PC-3 (cell line): ENCODE measurements at places on chromosomes 1 and 21.
A peak's percentile ranks its signal among the peaks of the same experiment; 100 is the strongest.

- H3K4me1 ChIP-seq: peaks cover 5% of the 10 kb centered on the region; the same call in 1 of the 2 replicates
- no peak for DNase-seq
- H3K36me3 ChIP-seq: no peaks in the 10 kb centered on the region
Observed at GRCh38 chr1:99069146-99069545, 64.5 kb upstream of the PLPPR5 start.

DNA sequence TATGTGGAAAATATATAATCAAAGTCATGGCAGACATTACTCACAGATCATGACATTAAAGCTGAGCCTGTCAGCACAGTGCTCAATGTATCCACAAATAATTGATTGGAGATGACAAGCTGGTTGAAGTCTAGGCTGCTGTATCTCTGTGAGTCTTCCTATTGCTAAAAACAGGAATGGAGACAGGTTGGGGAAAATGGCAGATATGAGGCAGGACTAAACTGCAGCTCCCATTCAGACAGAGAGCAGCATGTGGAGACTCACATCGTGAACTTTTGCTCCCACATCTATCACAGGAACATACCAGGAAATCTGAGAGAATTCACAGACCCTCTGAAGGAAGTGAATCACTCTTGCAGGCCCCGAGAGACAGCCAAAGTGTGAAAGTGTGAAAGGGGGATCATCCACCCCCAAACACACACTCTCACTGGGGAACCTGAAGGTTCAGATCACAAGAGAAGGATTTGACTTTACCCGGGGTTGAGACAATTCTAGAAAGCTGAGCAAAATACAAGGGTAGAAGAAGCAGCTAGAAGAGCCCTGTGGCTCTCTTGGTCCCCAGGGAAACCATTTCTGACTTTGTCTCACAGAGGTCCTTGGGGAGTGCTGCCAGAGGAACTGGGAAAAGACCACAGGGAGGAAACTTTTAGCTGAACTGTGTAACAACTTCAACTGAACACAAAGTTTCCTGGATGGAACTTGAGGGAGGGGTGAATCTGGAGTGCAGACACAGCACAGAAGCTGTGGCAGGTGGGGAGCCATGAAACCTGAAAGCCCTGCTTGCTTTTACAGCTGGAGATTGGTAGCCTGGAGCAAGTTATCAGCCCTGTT lies 173.4 kb downstream of the S1PR1 start:
- H3K4me1 ChIP-seq: no peaks in the 10 kb centered on the region
- peaks cover 25% of the 10 kb centered on the region for H3K27me3 ChIP-seq
- no peak overlapping the region for H3K4me3 ChIP-seq
- H3K36me3 ChIP-seq: no peaks in the 10 kb centered on the region
- no peak for DNase-seq
- H3K27ac ChIP-seq: no peak overlapping the region

GRCh38 chr1:8903908-8904650 lies 25.6 kb upstream of the ENO1 start:
- no peaks in the 10 kb centered on the region for H3K36me3 ChIP-seq
- peak overlapping the region; percentile 49 for H3K27ac ChIP-seq
- H3K4me1 ChIP-seq: peaks cover 41% of the 10 kb centered on the region

DNA sequence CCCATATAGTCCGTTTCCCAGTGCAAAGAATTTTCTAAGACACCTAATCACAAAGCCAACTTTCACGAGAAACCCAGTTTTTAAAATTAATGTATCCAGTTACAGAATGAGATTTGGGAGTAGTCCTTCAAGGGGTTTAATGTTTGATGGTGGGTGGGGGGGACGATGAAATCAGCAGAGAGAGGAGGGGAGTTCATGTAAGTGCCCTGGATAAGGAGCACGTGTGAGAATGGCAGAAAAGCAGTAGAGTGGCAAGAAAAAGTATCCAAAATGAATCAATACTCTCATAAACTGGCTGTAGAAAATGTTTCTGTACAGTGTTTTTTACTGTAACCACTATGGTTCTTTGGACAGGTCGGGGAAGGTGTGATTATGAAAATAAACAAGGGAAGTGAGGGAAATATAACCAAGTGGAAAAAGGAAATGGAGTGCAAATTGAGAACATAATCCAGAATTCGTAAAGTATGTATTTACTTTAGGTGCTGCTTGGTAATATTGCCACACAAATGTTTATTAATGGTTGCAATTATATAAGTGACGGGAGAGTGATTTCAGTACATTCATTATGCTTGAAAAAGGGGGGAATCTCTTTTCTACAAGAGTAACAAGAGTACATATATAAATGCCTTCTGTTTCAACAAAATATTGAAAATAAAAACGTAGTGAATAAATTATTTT lies 118.7 kb upstream of the RRP15 start:
- peaks cover 75% of the 10 kb centered on the region for H3K27me3 ChIP-seq
- peak overlapping the region; percentile 12 for H3K27ac ChIP-seq
- peaks cover 10% of the 10 kb centered on the region for H3K4me1 ChIP-seq
- H3K4me3 ChIP-seq: peak overlapping the region; percentile 65
- peak; percentile 33 for DNase-seq

- no peak overlapping the region for H3K27ac ChIP-seq
- no peak for DNase-seq
- no peaks in the 10 kb centered on the region for H3K36me3 ChIP-seq
- H3K4me3 ChIP-seq: no peak overlapping the region
- H3K4me1 ChIP-seq: no peaks in the 10 kb centered on the region
Observed at GRCh38 chr1:74396462-74396861, 115.9 kb downstream of the LRRC53 start.

GRCh38 chr1:46410156-46411009 lies 16.3 kb downstream of the FAAH start:
- no peak for DNase-seq
- H3K4me1 ChIP-seq: no peaks in the 10 kb centered on the region
- H3K27ac ChIP-seq: no peak overlapping the region

DNA sequence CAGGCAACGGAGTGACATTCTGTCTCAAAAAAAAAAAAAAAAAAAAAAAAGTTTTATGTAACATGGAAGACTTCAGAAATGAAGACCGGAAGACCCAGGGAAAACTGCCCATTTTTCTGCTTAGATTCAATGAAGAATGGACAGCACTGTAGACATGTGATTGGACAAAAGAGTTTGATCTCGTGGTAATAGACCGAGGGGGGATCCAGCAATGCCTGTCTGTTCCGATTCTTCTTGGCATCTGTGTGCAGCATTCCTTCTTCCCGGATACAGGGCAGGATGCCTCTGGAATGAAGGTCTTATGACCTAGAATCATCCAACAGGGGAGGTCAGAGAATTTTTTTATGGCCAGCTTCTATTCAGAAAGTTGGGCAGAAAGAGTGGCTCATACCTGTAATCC lies 5.6 kb upstream of the LYST start:
- H3K36me3 ChIP-seq: no peaks in the 10 kb centered on the region
- H3K27me3 ChIP-seq: no peaks in the 10 kb centered on the region
- peaks cover 7% of the 10 kb centered on the region; the same call in 1 of the 2 replicates for H3K4me1 ChIP-seq
- no peak for DNase-seq

GRCh38 chr1:245330951-245331350 lies 176.2 kb downstream of the KIF26B start:
- no peak for DNase-seq
- no peak overlapping the region for H3K4me3 ChIP-seq
- no peaks in the 10 kb centered on the region for H3K36me3 ChIP-seq
- H3K27ac ChIP-seq: no peak overlapping the region
- H3K4me1 ChIP-seq: no peaks in the 10 kb centered on the region

DNA sequence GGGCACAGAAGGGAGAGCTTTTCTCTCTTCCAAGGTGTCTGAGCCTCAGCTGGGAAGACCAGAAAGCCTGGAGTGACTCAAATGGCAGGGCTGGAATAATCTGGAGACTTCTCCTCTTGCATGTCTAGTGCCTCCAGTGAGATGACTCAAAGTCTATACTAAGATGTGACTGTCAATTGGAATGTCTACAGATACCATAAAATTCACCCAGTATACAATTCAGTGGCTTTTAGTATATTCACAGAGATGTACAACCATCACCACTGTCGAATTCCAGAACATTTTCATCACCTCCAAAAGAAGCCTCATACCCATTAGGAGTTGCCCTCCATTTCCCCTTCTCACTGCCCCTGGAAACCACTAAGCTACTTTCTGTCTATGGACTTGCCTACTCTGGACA lies 47.9 kb upstream of the CNN3 start:
- peak; percentile 89 for DNase-seq
- peak overlapping the region; percentile 39 for H3K27ac ChIP-seq
- no peak overlapping the region for H3K4me3 ChIP-seq
- H3K36me3 ChIP-seq: no peaks in the 10 kb centered on the region
- peaks cover 33% of the 10 kb centered on the region for H3K4me1 ChIP-seq

GRCh38 chr21:31576428-31576827 lies 83.1 kb upstream of the SOD1 start:
- DNase-seq: peak; percentile 19
- no peaks in the 10 kb centered on the region for H3K36me3 ChIP-seq
- no peaks in the 10 kb centered on the region; the same call in 1 of the 2 replicates for H3K27me3 ChIP-seq
- no peak overlapping the region for H3K27ac ChIP-seq
- H3K4me3 ChIP-seq: no peak overlapping the region
- H3K4me1 ChIP-seq: no peaks in the 10 kb centered on the region

DNA sequence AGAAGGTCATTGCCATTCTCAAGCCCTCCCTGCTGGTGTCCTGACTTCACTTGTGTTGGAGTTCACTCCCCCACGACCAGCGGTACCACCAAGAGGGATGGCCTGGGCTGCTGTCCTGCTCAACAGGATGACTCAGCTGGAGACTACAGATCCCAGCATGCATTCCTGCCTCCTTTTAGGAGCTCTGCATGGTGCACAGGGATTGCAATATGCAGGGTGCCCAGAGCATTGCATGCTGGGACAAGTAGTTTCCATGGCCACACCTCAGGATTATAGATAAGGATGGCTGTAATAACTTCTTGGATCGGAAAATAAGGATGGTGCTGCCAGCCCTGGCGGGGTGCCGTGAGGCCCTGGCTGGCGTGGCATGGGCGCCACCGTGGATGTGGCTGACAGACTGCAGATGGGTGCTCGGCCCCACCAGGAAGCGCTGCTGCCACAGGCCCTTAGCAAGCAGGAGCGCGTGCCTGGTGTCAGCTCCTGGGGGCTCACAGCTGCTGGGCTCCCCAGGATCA lies 150.0 kb downstream of the CASZ1 start:
- no peaks in the 10 kb centered on the region for H3K4me1 ChIP-seq
- no peaks in the 10 kb centered on the region for H3K27me3 ChIP-seq
- no peak overlapping the region for H3K27ac ChIP-seq
- DNase-seq: peak; percentile 50
- H3K4me3 ChIP-seq: no peak overlapping the region
- no peaks in the 10 kb centered on the region for H3K36me3 ChIP-seq

DNA sequence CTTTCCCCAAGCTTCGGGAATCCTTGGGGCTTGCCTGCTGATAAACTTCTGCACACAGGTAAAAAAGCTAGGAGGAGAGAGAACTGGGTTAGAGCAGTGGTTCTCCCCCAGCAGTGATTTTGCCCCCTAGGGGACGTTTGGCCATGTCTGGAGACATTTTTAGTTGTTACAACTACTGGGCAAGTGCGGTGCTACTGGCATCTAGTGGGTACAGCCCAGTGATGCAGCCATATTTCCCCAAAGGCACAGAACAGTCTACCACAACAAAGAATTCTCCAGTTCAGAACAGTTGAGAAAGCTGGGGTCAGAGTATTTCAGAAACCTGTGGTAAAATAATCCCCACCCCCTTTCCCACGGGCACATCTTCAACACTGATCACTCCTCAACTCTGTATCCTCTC lies 41.3 kb downstream of the LRRC71 start:
- peaks cover 16% of the 10 kb centered on the region; the same call in 1 of the 2 replicates for H3K4me1 ChIP-seq
- no peak overlapping the region for H3K27ac ChIP-seq
- H3K36me3 ChIP-seq: peaks cover 20% of the 10 kb centered on the region; the same call in 1 of the 2 replicates
- no peaks in the 10 kb centered on the region for H3K27me3 ChIP-seq

DNA sequence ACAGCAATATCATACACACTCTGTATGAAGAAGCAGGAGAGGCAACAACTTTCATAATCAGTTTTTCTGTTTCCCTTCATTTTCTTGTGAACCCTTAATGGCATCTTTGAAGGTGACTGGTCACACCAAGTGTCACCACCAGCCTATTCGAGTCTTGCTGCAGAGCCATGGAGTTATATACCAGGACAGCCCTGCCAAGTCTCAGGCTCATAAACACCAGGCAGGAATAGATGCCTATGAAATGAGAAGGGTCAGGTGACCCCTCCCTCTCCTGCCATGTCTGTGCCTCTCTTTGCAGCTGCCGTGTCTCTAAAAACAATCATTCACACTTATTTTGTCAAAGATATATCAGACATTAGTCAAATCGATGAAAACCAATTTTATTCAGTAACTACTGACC lies 28.0 kb downstream of the NECAP2 start:
- no peak overlapping the region for H3K4me3 ChIP-seq
- no peaks in the 10 kb centered on the region for H3K36me3 ChIP-seq
- no peaks in the 10 kb centered on the region for H3K4me1 ChIP-seq
- no peak for DNase-seq

- H3K36me3 ChIP-seq: peaks cover 5% of the 10 kb centered on the region; the same call in 1 of the 2 replicates
- H3K27me3 ChIP-seq: no peaks in the 10 kb centered on the region
- H3K4me3 ChIP-seq: no peak overlapping the region
- H3K27ac ChIP-seq: no peak overlapping the region
- DNase-seq: no peak
- H3K4me1 ChIP-seq: peaks cover 18% of the 10 kb centered on the region
Observed at GRCh38 chr1:36382669-36383068, 3.1 kb downstream of the STK40 start.

DNA sequence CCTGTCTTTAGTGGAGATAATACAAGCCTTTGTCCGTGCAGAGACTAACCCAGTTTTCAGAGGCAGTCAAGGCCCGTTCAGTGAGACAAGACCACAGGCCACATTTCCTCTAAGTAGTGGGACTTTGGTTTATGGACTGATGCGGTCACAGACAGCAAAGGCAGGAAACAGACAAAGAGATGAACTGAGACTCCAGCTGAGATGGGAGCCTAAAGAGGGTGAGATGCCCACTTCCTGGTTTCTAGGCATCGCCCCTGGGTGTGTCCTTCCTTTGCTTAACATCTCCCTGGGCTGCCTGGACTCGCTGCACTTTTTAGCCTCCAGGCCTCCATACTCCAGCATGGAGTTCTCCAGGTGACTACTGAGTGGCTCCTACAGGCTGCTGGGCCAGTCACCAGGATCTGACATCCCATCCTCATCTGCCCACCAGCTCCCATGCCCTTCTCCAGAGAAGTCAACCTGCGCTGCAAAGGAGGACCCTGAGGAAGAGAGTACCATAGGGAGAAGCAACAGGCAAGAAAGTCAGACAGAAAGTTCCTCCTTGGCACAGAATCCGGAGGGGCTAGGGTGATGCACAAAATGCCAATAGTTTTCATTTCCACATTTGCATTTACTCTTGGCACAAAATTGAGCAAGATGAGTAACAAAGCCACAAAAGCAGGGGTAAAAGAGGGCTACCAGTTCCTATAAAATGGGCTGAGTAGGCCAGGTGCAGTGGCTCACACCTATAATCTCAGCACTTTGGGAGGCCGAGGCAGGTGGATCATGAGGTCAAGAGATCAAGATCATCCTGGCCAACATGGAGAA lies 15.1 kb downstream of the THEMIS2 start:
- no peaks in the 10 kb centered on the region for H3K27me3 ChIP-seq
- H3K36me3 ChIP-seq: peaks cover 16% of the 10 kb centered on the region; the same call in 1 of the 2 replicates
- no peak for DNase-seq
- no peak overlapping the region for H3K27ac ChIP-seq
- H3K4me1 ChIP-seq: no peaks in the 10 kb centered on the region

DNA sequence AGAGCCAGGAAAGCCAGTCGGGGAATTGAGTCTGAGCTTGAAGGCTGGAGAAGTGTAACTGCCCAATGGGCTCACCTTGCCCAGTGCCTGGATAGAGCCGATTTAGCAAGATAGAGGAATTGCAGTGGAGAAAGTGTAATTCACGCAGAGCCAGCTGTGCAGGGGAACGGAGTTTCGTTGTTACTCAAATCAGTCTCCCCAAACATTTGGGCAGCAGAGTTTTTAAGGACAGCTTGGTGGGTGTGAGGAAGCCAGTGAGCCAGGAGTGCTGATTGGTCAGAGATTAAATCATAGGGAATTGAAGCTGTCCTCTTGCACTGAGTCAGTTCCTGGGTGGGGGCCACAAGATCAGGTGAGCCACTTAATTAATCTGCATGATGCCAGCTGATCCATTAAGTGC lies 28.4 kb upstream of the NLRP3 start:
- no peak overlapping the region for H3K4me3 ChIP-seq
- peak; percentile 25 for DNase-seq
- no peaks in the 10 kb centered on the region for H3K36me3 ChIP-seq
- no peak overlapping the region for H3K27ac ChIP-seq
